ENCODE measurements at places on chromosomes 5 and 9. TPM values are rescaled to one million over a fixed set of nuclear protein-coding genes. Genes with fewer than 3 reads are reported as not detected.

DNA sequence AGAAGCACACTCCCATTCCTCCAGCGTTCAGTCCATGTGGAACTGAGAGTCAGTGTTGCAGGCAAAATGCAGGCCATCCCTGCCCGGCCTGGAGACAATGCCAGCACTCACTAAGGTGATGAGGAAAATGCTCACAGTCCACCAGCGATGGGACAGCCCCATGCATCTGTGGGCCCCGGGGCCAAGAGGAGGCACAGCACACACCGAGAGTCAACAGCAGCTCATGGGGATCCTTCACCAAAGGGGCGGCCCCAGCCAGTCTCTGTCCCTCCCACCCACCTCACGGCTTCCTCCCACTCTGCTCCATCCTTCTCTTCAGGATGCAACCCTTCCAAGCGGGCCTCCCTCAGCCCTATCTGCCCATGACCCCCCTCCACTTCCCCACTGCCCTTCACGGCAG, 6.2 kb downstream of the SEMA4D start:
- no peaks in the 10 kb centered on the region for H3K36me3 ChIP-seq
- peaks cover under 1% of the 10 kb centered on the region for H3K4me1 ChIP-seq
- no peak overlapping the region for H3K27ac ChIP-seq
- no peak for DNase-seq
- no peaks in the 10 kb centered on the region for H3K27me3 ChIP-seq

- H3K36me3 ChIP-seq, result no peaks in the 10 kb centered on the region
- H3K27ac ChIP-seq, result no peak overlapping the region
- no peak for DNase-seq
- no peak overlapping the region for H3K4me3 ChIP-seq
- H3K4me1 ChIP-seq, result no peaks in the 10 kb centered on the region
- H3K27me3 ChIP-seq, result no peaks in the 10 kb centered on the region
These were observed 20.8 kb upstream of the CKMT2 start for GRCh38 chr5:81212211-81212751.

GRCh38 chr5:147140558-147140957, 94.3 kb upstream of the STK32A start:
- H3K27me3 ChIP-seq, result no peaks in the 10 kb centered on the region
- H3K4me1 ChIP-seq, result no peaks in the 10 kb centered on the region
- no peaks in the 10 kb centered on the region for H3K36me3 ChIP-seq
- H3K27ac ChIP-seq, result no peak overlapping the region

GRCh38 chr5:132679717-132680380, 6.1 kb downstream of the IL4 start:
- no peaks in the 10 kb centered on the region for H3K36me3 ChIP-seq
- H3K27me3 ChIP-seq, result no peaks in the 10 kb centered on the region
- H3K27ac ChIP-seq, result no peak overlapping the region
- H3K4me3 ChIP-seq, result no peak overlapping the region
- DNase-seq, result peak; percentile 90
- peaks cover 15% of the 10 kb centered on the region for H3K4me1 ChIP-seq

- no peak overlapping the region for H3K4me3 ChIP-seq
- DNase-seq, result no peak
- H3K27ac ChIP-seq, result no peak overlapping the region
- no peaks in the 10 kb centered on the region for H3K27me3 ChIP-seq
- no peaks in the 10 kb centered on the region for H3K4me1 ChIP-seq
These were observed 52.2 kb downstream of the GABRG2 start for GRCh38 chr5:162119801-162120200.

DNA sequence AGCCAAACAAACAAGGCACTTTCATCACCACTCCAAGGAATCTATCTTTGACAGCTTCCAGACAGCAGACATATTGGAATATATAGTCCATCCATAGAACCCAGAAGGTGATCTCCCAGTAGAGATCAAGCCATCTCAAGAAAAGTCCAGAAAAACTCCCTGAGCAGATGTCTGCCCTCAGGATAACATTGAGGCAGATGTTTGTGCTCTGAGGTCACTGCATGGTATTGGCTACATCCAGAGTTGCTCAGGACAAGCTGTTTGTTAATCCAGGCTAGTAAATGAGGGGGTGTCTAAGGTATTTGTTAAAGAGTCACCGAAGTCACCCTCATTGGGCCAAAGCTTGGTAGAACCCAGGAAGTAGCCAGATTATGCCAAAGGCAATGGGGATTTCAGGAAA, 556.3 kb upstream of the KLF4 start:
- H3K4me3 ChIP-seq, result no peak overlapping the region
- no peak for DNase-seq
- H3K27me3 ChIP-seq, result no peaks in the 10 kb centered on the region
- H3K4me1 ChIP-seq, result peaks cover 4% of the 10 kb centered on the region
- H3K27ac ChIP-seq, result no peak overlapping the region

DNA sequence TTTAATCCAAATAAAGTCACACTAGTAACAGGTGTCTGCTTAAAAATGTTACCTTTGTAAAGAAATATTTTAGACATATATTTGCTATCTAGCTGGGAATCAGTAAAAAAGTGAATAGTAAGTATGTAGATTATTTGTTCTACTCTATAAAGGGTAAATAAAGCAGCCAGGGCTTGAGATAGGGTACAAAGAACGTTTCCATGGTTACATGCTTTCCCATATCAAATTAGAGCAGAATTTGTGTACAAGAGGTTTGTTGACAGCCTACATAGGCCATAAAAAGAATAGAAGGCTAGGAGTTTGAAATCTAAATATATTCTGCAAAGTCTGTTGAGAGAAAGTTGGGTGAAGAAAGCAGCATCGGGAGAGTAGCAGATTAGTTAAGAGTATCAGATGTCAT, 160.9 kb upstream of the POU5F2 start:
- no peak for DNase-seq
- H3K36me3 ChIP-seq, result no peaks in the 10 kb centered on the region
- H3K27ac ChIP-seq, result no peak overlapping the region
- no peak overlapping the region for H3K4me3 ChIP-seq
- H3K4me1 ChIP-seq, result no peaks in the 10 kb centered on the region

DNA sequence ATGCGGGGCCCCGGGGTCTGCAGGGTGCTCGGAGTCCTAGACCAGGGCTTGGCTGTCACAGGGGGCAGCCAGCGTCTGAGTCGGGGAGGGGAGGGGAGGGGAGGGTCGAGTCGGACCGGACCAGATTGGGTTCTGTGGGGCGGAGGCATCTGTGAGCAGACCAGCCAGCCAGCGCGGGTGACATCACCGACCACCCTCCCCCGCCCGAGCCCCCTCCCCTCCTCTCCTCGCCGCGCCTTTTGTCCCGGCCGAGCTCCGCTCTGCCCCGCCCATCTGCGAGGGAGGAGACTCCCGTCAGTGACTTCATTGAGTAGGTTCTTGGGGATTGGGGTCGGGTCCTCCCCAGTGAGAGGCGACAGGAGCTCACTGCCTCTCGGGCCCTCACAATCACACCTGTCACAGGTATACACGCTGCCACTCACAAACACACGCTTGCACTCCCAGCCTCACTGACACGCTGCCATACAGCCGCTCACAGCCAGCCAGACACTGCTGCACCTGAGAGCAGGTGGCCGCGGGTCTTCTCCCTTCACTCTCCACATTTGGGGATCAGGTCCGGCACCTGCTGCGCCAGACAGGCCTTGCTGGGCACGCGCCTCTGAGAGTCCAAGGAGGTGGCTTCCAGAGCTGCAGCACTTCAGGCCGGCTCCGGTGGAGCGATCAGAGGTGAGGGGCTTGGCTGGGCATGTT, 546 bp downstream of the DNAJB5 start:
- DNase-seq, result no peak
- H3K27me3 ChIP-seq, result no peaks in the 10 kb centered on the region
- peaks cover 61% of the 10 kb centered on the region for H3K4me1 ChIP-seq

DNA sequence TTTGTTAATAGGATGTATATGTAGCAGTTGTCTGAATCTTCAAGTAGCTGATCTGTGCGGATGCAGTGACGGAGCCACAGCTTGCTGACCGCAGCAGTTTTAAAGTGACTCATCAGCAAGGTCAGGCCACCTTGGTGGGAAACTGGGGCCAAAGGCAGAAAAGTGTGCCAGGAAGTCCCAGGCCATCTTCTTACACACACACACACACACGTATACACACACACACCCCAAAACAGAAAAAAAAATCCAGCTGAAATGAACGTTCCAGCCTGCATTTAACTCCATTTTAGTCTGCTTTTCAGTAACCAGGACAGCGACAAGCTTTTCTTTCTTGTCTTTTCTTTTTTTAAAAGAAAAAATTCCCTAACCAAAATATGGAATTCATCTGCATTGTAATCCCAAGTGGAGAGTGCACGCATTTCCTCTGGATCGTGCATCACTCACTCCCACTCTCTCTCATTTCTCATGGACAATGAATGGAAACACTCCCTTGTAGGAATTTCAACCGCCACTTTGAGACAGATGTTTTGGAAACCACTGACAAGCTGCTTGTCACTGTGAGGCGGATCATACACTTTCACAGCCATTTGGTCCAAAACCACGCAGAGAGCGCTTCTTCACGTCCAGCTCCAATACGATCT, 103.9 kb downstream of the LHFPL2 start:
- H3K4me3 ChIP-seq, result no peak overlapping the region
- no peaks in the 10 kb centered on the region for H3K27me3 ChIP-seq
- H3K4me1 ChIP-seq, result peaks cover 51% of the 10 kb centered on the region
- no peaks in the 10 kb centered on the region for H3K36me3 ChIP-seq

- no peaks in the 10 kb centered on the region for H3K36me3 ChIP-seq
- H3K4me1 ChIP-seq, result peaks cover 63% of the 10 kb centered on the region
- peak overlapping the region; percentile 60 for H3K27ac ChIP-seq
- no peak overlapping the region for H3K4me3 ChIP-seq
These were observed 29.9 kb downstream of the DPYSL3 start for GRCh38 chr5:147479949-147480348.

DNA sequence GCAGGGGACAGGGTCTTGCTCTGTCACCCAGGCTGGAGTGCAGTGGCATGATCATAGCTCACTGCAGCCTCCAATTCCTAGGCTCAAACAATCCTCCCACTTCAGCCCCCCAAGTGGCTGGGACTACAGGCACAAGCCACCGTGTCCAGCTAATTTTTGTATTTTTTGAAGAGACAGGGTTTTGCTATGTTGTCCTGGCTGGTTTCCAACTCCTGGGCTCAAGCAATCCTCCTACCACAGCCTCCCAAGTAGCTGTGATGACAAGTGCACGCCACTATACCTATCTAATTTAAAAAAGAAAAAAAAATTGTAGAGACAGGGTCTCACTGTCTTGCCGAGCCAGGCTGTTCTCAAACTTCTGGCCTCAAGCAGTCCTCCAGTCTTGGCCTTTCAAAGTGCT, 31.6 kb upstream of the LECT2 start:
- no peaks in the 10 kb centered on the region for H3K36me3 ChIP-seq
- H3K4me3 ChIP-seq, result no peak overlapping the region
- no peaks in the 10 kb centered on the region for H3K27me3 ChIP-seq
- no peaks in the 10 kb centered on the region for H3K4me1 ChIP-seq
- no peak for DNase-seq
- peak overlapping the region; percentile 36 for H3K27ac ChIP-seq

GRCh38 chr5:61319388-61320146, 12.5 kb upstream of the ZSWIM6 start:
- H3K27ac ChIP-seq, result no peak overlapping the region
- no peaks in the 10 kb centered on the region for H3K36me3 ChIP-seq
- DNase-seq, result no peak
- no peak overlapping the region for H3K4me3 ChIP-seq
- H3K27me3 ChIP-seq, result no peaks in the 10 kb centered on the region

PROB1 gene
- total RNA-seq, result 10.4 TPM

G3BP1 gene
- 49.8 TPM for total RNA-seq

PCDHB9 gene
- total RNA-seq, result 2.4 TPM

SPINK5 gene
- total RNA-seq, result 0.45 TPM

ANKRD31 gene
- total RNA-seq, result under 0.01 TPM

SARDH gene
- 0.50 TPM for total RNA-seq

ZNF608 gene
- 26.6 TPM for total RNA-seq

ARID3C gene
- total RNA-seq, result not detected
